ENCODE measurements at places on chromosomes 12 and 14.

DNA sequence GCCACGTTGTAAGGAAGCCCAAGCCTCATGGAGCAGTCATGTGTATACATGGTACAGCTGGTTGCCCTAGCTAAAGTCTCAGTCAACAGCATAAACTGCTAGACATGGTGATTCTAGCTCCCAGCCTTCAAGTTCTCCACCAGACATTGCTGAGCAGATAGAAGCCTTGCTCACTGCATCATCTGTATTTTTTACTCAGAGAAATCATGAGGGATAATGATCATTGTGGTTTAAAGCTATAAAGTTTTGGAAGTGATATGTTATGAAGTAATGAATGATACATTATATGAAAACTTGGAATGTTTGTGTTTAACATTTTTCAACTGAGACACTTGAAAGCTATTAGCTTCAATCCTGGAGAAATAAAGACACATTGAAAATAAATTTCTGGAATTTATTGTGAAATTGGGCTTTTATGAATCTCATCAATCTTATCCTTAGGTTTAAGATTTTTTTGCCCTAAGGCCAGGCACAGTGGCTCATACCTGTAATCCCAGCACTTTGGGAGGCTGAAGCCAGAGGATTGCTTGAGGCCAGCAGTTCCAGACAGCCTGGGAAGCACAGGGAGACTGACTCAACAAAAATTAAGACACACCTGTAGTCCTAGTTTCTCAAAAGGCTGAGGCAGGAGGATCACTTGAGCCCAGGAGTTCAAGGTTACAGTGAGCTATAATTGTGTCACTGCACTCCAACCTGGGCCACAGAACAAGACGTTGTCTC, 5.6 kb upstream of the NFATC4 start:
- DNase-seq: no peak

DNA sequence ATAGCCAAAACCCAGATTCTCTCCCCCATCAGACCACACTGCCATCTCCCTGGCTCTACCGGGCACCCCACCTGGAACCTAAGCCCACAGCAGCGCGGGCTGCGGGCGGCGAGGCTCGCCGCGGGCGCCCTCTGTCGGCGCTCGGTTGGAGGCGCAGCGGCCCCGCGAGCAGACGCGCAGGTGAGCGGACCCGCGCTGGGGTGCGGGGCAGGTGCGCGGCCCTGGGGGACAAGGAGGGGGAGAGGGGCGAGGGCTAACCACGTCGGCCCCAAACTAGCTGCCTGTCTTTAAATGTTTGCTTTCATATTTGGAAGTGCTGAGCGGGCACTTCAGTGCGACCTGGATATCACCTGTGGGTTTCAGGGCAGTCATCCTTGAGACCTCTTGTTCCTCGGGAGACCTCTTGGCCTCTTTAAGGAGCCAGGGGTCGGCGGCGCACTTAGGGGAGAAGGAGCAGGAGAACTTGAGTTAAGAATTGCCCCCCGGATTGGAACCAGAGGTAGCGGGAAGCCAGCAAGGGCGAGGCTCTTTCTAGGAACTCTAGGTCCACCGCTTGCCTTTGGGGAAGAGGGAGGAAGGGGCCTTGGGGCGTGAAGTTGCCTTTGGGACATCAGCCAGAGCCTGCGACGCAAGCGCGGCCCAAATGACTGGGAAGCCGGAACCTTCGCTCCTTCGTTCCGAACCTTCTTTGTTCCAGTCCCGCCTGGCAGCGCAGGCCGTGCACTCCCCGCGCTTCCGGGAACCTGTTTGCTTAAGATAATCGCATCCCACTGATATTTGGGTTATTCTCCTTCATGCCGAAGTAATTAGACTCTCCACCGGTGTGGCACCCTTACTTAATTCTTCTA, 78.7 kb downstream of the NEDD1 start:
- no peak for DNase-seq

- no peak for DNase-seq
Measured at GRCh38 chr14:87601036-87601435, 391.9 kb downstream of the GALC start.

DNA sequence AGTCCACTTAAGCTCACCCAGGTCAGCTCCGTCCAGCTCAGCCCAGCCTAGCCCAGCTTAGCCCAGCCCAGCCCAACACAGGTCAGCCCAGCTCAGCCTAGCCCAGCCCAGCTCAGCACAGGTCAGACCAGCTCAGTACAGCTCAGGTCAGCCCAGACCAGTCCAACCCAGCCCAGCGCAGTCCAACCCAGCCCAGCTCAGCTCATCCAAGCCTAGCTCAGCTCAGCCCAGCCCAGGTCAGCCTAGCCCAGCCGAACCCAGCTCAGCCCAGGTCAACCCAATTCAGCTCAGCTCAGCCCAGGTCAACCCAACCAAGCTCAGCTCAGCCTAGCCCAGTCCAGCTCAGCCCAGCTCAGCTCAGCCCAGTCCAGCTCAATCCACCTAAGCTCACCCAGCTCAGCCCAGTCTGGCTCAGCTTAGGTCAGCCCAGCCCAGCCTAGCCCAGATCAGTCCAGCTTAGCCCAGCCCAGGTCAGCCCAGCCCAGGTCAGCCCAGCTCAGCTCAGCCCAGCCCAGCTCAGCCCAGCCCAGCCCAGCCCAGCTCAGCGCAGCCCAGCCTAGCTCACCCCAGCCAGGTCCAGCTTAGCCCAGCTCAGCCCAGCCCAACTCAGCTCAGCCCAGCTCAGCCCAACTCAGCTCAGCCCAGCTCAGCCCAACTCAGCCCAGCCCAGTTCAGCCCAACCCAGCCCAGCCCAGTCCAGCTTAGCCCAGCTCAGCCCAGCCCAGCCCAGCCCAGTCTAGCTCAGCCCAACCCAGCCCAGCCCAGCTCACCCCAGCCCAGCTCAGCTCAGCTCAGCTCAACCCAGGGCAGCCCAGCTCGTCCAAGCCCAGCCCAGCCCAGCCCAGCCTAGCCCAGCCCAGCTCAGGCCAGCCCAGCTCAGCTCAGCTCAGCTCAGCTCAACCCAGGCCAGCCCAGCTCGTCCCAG, 184.0 kb downstream of the TMEM121 start:
- DNase-seq: no peak

- no peak for DNase-seq
Measured at GRCh38 chr12:130945786-130946492, 7.8 kb upstream of the ADGRD1 start.

- no peak for DNase-seq
Measured at GRCh38 chr12:6281081-6281809, 29.2 kb upstream of the PLEKHG6 start.

DNA sequence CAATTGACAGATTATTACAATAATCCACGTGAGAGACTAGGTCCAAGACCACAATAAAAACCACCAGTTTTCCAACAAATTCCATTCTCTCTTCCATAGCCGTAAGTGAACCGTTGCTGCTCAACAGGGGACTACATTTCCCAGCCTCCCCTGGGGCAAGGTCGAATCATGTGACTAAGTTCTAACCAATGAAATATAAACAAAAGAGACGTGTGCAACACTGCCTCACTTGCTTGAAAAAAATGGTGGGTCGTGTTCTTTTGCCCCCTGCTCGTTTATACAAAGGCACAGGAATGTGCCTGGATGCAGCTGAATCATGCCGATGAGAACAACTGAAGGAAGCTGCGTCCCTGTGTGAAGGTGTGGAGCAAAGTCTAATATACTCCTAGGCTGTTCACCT, 51.1 kb downstream of the HSPB8 start:
- DNase-seq: no peak

DNA sequence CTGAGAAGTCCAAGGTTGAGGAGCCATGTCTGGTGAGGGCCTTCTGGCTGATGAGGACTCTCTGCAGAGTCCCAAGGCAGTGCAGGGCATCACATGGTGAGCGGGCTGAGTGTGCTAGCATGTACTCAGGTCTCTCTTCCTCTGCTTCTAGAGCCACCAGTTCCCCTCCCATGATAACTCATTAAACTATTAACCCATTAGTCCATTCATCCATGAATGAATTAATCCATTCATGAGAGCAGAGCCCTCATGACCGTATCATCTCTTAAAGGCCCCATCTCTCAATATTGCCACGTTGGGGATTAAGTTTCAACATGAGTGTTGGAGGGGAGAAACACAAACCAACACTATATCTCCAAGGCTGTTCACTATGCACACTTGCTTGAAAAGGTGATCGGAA, 83.7 kb downstream of the TMEM30B start:
- no peak for DNase-seq

- DNase-seq: no peak
Measured at GRCh38 chr14:92439537-92440344, 73.8 kb upstream of the RIN3 start.

DNA sequence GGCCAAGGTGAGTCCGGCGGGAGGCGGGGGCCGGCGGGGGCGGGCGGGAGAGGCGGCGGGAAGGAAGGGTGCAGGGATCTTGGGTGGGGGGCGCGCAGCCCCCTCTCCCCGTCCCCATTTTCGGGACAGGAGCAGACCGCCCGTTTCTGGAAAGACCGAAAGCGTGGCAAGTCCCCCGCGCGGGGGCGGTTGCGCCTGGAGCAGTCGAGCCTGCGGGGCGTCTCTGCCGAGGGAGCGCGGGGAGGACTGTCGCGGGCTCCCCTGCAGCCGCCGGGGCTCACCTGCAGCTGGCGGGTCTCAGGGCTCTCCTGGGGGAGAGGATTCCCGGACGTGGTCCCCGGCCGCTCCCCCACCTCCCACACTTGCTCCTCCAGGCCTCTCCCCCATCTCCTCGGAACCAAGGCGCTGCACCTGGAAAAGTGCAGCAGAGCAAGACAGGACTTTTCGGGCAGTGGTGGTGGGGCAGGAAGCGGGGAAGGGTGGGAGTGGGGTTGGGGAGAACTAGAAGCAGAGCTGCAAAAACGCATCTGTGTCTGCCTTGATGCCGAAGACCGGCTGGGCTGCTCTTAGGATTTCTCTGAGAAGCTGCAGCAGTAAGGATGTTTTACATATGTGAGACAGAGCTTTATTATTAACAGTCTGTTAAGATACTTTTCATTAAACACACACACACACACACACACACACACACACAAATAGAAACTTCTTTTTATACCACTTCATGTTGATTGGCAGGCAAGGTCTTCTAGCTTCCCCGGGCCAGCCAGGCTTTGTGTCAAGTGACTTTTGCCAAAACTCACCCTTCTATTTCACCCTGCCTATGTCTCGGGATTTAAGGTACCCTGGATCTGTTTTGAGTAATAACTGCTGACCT, 677 bp downstream of the C12orf75 start:
- no peak for DNase-seq

- DNase-seq: no peak
Measured at GRCh38 chr14:87432698-87433097, 560.3 kb downstream of the GALC start.

DNA sequence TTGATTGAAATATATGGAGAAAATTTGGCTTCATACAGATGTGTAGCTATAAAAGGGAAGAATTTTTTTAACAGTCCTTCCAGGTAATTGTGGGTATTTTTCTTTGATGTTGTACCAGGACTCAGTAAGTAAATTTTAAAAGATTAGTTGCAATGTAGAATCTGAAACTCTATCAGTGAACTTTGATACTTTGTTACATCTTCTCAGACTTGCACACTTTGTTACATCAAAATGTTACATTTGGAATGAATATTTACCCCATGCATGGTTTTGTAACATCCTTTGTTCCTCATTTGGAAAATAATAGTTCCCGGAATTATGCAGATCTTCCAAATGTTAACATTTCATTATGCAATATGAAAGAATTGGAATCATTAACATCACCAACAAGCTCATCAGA, 13.8 kb downstream of the MTHFD1 start:
- DNase-seq: no peak

DNA sequence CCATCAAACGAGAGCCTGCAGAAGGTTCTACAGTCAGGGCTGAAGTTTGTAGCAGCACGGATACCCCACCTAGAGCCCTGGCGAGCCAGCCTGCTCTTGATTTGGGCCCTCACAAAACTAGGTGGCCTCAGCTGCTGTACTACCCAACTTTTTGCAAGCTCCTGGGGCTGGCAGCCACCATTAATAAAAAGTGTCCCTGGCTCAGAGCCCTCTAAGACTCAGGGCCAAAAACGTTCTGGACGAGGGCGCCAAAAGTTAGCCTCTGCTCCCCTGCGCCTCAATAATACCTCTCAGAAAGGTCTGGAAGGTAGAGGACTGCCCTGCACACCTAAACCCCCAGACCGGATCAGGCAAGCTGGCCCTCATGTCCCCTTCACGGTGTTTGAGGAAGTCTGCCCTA, 8.9 kb upstream of the PFDN5 start:
- no peak for DNase-seq

DNA sequence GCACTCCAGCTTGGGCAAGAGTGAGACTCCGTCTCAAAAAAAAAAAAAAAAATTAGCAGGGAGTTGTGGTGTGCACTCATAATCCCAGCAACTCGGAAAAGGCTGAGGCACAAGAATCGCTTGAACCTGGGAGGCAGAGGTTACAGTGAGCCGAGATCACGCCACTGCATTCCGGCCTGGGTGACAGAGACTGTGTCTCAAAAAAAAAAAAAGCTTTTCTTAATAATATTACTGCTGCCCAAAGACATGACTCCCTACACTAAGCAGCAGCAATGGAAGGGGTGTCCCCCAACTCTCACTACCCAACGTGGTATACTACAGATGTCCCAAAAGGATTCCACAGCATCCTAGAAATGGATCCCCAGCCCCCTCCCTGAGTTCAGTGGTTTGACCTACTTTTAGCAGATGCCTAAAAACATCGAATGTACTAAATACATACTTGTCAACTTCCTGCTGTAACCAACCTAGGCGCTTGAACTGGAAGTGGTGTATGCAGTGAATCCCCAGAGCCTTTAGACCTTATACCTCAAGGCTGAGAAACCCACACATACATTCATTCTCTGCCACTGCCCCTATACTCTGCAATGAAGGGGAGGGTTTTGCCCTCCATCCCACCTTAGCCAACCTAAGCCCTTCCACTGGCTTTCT, 8.5 kb upstream of the FKBP11 start:
- DNase-seq: no peak

DNA sequence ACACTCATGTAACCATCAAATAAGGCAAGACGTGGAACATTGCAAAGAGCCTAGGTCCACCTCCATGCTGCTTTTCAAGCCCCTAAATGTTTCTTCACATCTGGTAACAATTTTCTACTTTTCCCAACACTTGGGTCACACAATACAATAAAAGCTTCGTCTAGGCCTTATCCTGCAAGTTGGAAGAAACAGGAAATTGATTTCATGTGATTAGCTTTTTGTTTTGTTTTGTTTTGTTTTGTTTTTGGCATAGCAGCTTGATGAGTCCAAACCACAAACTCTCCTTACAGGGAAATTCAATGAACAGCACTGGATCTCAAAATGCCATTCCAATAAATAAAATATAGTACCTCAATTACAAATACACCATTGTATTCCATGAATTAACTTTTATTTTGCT, 19.3 kb downstream of the TAS2R50 start:
- no peak for DNase-seq

- DNase-seq: no peak
Measured at GRCh38 chr14:102799684-102800562, 22.7 kb downstream of the TRAF3 start.

GRCh38 chr12:76720068-76720467, 43.8 kb upstream of the ZDHHC17 start:
- DNase-seq: no peak

DNA sequence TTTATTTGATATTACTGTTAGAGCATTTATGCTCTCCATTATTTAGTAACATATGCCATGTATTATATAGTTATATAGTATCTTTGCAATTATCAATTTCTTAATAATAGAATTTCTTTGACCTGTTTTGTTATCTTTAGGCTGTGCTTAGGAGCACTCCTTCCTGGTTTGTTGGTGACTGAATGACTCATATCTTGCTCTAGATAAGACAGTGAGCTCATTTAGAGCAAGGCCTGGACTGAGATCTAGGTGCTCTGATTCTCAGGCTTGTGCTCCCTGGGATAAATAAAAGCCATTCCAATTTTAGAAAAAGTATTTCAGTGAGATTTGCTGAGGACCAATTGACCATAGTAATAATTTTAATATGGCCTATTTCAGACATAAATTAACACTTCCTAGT, 951.2 kb downstream of the FLRT2 start:
- DNase-seq: no peak

All from stimulated activated CD4-positive, alpha-beta T cell treated with anti-CD3 and anti-CD28 coated beads, TNF-alpha, amount 100 ng/mL, for 1 hour (primary cell).